ENCODE measurements at places on chromosomes 1 and 21.
A peak's percentile ranks its signal among the peaks of the same experiment; 100 is the strongest.

GRCh38 chr1:56639211-56639610 lies 5.9 kb upstream of the PRKAA2 start:
- DNase-seq: no peak

GRCh38 chr1:44808063-44808937 lies at the start of gene BTBD19:
TSS of gene BTBD19 (plus strand) at chr1:44808523. CDS start at chr1:44808821, 298 bp downstream.
- peak; percentile 46 for DNase-seq

GRCh38 chr1:67627906-67628305 lies 57.1 kb upstream of the GADD45A start:
- no peak for DNase-seq

DNA sequence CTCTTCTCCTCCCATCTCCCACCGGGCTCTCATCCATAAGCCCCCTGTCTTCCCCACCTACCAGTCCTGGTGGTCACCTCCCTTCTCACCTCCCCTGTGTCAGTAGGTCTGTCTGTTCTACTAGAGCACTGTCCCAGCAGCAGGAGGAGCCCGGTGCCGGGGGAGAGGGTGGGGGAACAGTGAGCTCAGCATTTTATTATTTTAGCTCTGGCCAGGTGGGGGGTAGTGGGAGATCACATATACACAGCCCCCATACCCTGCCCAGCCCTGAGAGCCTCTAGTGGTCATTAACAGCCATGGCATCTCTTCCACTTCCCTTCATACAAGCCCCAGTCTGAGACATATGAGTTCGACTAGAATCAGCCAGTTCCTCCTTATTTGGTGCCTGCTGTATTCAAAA lies at the start of gene TMOD4:
TMOD4 (minus strand) TSS at position 119 of the 400 bp plus-strand sequence. CDS start 1,106 bp downstream, outside the sequence.
- no peak for DNase-seq
